Hematopoietic multipotent progenitor cell treated with erythropoietin and hydrocortisone succinate and interleukin-3 and kit ligand, for 8 days (in vitro differentiated cells): ENCODE measurements at places on chromosomes 2 and 18.

- no peak for DNase-seq
These were observed 455.9 kb upstream of the UBE2E3 start for GRCh38 chr2:180524499-180524898.

- DNase-seq = no peak
These were observed 837.7 kb upstream of the SLC39A10 start for GRCh38 chr2:194819367-194819766.

- DNase-seq = no peak
These were observed 78.5 kb downstream of the UGGT1 start for GRCh38 chr2:128169497-128169896.

DNA sequence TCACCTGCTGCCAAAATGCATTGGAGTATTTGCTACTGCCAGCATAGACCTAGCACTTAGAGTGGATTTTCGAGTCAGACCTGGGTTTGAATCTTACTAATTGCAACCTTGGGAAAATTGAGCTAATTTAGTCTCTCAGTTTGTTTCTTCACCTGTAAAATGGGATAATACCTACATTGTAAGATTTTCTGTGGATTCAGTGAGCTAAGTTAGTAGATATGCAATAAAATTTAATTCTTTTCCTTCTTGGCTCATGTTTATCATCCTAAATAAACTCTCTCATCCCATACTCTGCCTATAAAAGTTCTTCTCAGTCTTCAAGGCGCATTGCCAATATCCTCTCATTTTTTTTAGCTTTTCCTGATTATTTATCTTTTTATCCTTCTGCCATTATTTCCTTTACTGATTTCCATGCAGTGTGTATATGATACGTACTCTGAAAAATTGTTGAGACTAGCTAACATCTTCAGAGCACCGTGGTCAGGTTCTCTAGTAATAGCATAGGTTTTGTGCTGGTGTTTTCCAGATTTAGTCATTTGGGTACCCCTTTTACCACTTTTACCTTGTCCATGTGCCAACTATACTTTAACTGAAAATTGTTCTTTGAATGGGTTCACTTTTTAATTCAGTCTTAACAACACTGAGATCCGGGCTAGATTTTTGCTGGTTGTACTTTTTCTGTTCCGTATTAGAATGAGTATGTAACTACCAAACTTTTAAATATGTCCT lies 7.3 kb downstream of the CEP192 start:
- no peak for DNase-seq

DNA sequence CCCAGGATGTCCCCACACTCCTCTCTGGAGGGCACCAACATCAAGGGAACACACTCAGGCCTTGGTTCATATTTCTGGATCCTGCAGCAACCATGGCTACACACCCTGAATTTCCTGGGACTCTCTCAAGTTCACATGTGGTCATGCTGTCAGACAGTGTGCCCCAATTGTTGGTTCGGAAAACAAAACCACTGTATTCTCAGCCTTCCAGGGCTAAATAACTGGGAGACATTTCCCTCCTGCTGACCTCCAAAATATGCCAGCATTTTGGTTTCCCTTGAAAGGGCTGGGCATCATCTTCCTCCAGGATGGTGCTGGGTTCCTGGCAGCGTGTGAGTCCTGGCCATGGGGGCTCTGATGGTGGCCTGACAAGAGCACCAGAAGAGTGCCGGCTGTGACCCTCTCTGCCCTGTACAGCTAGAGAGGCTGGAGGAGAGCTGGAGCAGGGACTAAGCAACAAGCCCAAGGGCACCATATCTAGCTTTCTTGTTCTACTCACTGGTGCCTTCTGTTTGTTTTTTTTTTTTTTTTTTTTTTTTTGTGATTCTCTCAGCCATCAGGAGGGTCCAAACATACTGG lies 37.5 kb upstream of the WIPF1 start:
- no peak for DNase-seq
